Cardiac muscle cell (in vitro differentiated cells and primary cell): ENCODE measurements at places on chromosomes 11 and 22.
A peak's percentile ranks its signal among the peaks of the same experiment; 100 is the strongest.

DNA sequence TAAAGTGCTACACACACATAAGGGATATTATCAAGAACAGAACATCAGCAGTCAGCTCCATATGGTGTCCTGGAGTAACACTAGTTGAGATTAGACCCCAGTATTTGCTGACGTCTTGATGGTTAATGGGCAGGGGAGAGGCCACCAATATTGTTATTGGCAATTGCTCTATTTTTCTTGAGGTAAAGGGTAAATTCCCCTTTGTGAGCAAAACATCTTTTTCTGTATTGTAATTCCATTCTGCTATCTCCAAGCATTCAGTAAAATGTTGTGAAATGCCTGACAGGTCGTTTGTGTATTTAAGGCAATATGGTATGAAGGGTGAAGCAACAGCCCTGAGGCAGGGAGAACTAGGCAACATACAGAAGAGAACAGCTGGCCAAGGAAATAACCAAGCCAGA is 21.9 kb downstream of the PC start:
- peak; percentile 93 for DNase-seq

DNA sequence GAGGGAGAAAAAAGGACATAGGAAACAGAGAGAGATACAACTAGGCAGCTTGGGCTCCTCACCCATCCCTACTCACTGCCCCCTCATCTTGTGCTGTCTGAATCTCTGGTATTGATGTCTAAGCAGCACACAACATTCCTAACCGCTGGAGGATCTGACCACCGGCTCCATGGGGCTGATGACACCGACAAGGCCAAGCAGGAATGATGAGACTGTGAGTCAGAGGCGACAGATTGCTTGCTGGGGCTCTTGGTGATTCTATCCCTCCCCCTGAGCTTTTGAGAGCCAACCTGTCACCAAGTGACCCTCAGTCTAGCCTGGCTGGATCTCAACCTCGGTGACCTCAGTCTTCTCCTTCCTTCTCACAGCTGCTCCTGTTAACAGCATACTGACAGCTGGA is 13.8 kb downstream of the PAMR1 start:
- DNase-seq = no peak

DNA sequence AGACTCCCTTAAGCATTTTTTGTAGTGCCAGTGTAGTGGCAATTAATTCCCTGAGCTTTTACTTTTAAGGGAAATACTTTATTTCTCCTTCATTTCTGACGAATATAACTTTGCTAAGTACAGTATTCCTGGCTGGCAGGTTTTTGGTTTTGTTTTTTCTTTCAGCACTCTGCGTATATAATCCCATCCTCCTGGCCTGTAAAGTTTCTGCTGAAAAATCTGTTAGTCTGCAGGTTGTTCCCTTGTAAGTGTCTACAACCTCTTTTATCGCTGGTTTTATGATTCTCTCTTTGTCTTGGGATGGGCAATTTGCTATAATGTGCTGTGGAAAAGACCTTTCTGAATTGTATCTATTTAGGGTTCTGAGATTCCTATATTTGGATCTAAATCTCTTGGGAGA is 56.0 kb downstream of the KCNQ1OT1 start:
- DNase-seq = no peak

DNA sequence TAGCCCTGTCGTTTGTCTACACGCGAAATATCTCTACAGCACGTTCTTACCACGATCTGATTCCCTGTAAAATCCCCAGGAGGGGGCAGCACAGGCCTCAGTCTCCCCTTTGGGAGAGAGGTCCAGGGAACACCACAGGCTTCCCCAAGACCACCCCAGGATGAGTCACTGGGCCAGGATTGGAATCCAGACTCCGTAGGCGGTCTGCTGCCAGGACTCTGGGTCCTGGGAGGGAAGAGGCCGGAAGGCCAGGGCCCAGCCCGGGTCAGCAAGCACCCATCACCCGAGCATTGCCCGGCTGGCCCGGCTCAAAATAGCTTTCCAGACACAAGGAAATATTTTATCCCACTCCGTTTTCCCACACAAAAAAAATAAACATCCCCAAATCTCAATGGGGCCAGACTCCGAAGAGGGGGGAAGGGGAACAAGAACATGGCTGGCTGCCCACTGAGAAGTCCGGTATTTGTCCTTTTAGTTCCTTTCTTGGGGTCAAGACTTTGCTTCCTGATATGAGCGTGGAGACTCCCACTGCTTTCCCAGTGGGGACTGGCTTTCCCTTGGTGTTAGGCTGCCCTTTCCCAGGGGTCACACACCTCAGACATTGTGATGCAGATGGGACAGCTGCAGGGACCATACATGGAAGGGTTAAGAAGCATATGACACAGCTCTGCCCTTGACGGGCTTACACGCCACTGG is 91.3 kb downstream of the LRRC32 start:
- peak; percentile 80 for DNase-seq

- DNase-seq = no peak
Measured at GRCh38 chr11:80321786-80322185, 881.0 kb upstream of the TENM4 start.

GRCh38 chr22:24894220-24894975 is 52.1 kb downstream of the LHFPL7 start:
- DNase-seq = peak; percentile 96

- DNase-seq = peak; percentile 41
Measured at GRCh38 chr11:85627332-85627997, at the start of gene DLG2. Gene DLG2, minus strand, starts transcription at chr11:85627344.
